Astrocyte of the hippocampus (primary cell): ENCODE measurements at places on chromosomes 16 and 17.

DNA sequence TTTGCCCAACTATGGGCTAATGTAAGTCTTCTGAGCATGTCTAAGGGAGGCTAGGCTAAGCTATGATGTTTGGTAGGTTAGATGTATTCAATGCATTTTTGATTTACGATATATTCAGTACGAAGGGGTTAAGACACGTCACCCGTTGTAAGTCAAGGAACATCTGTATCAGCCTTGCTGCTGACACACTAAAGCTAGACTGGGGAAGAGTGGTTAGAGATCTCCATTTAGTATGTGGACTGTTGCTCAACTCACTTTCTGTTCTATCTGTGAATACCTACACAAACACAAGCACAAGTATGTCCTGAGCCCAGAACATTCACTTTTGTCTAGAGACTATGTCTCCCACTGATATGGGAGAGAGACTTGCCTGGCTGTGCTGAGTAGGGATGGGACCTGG is 71.5 kb downstream of the VMP1 start:
- DNase-seq: no peak

- DNase-seq: no peak
These were observed 50.6 kb downstream of the HS3ST3B1 start for GRCh38 chr17:14351493-14351892.

DNA sequence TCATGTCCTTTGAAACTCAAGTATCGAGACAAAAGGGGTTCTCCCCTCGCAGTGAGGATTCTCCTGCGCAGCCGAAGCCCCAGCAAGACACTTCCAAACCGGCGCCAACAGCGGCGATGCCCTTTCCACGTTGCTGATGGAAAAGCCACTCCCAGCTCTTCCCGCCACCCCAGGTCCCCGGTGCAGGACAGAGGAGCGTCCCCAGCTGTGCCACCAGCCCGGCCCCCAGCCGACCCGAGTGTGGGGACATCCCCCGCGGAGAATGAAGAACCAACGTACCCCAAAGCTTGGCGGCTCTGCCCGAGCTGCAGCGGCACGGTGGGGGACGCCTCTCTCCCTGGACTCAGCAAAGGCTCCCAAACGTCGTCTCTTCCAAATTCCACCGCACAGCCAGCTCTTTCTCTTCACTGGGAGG is 573 bp downstream of the CHST6 start:
- DNase-seq: no peak

GRCh38 chr17:69525920-69526841 is 111.7 kb downstream of the MAP2K6 start:
- DNase-seq: peak; percentile 84

GRCh38 chr17:72710202-72710601 is 382.3 kb downstream of the SLC39A11 start:
- no peak for DNase-seq

GRCh38 chr17:53227111-53227510 is 595.6 kb upstream of the KIF2B start:
- DNase-seq: no peak

DNA sequence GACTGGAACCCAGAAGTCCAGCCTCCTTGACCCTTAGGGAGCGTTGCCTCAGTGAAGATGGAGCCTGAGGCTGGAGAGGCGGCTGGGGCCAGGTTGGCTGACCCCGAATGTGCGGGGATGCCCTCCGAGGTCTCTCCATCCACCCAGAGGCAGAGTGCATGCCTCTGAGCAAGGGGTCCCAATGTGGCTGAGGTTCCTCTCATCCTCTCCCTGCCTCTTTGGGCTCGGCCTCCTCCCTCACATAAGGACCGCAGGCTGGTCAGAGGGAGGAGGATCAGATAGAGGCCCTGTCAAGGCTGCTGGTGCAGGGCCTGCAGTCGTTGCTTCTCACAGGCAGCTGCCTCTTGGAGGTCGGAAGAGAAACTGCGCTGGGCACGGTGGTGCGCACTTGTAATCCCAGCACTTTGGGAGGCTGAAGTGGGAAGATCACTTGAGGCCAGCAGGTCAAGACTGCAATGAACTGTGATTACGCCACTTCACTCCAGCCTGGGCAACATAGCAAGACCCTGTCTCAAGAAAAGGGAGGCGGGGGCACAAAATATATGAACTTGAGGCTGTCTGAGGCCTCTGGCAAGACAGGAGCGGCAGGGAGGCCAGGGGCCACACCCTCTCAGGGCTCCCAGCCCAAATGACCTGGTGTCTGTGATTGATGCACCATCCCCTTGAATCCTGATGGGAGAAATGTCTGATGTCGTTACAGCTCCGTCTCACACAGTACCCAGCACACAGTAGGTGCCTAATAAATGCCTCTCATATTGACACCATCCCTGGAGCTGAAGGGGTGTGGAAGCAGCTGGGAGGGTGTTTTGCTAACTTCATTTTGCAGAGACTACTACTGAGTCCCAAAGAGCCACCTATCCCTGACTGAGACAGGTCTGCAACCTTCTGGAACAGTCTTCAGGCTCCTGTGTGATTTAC is 220.1 kb upstream of the GSE1 start:
- DNase-seq: no peak

GRCh38 chr17:47813512-47814031 is 8.0 kb downstream of the OSBPL7 start:
- DNase-seq: no peak

DNA sequence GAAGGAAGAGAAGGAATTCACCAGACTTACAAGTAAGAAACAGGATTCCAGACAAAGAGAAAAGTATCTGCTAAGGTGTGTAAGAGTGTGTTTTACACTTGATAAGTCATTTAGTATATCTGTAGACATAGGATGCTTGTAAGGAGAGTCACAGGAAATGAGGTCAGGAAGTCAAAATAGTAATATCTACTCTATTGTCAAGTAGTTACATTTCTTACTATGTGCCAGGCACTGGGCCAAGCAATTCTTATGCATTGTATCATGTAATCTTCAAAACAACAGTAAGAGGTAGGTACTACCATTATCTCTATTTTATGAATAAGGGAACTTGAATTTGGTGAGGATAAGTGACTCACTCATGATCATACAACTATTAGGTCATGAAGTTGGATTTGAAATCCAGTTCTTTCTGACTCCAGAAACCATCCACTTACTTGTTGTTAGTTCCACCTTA is 129.1 kb downstream of the SNX11 start:
- DNase-seq: peak; percentile 27

GRCh38 chr16:56747486-56748045 is 17.6 kb downstream of the NUP93 start:
- peak; percentile 71 for DNase-seq

DNA sequence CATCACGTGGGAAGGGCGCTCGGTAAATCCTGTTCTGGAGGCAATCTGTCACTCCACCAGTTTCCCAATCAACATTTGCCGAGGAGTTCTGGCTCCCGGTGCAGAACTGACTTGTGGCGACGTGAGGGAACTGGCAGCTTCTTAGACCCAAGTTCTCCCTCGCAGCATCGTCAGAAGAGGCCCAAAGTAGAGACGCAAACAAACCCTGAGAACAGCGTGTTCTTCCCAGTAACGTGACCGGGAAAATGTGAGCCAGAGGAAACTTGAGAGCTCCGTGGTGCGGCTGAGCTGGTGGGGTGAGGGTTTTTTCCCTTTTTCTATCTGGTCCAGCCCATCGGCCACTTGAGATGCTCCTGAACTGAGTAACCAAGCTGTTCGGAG is 158.9 kb upstream of the CACNG5 start:
- peak; percentile 20 for DNase-seq

- peak; percentile 25 for DNase-seq
These were observed 239.2 kb downstream of the HS3ST3A1 start for GRCh38 chr17:13362341-13363122.

DNA sequence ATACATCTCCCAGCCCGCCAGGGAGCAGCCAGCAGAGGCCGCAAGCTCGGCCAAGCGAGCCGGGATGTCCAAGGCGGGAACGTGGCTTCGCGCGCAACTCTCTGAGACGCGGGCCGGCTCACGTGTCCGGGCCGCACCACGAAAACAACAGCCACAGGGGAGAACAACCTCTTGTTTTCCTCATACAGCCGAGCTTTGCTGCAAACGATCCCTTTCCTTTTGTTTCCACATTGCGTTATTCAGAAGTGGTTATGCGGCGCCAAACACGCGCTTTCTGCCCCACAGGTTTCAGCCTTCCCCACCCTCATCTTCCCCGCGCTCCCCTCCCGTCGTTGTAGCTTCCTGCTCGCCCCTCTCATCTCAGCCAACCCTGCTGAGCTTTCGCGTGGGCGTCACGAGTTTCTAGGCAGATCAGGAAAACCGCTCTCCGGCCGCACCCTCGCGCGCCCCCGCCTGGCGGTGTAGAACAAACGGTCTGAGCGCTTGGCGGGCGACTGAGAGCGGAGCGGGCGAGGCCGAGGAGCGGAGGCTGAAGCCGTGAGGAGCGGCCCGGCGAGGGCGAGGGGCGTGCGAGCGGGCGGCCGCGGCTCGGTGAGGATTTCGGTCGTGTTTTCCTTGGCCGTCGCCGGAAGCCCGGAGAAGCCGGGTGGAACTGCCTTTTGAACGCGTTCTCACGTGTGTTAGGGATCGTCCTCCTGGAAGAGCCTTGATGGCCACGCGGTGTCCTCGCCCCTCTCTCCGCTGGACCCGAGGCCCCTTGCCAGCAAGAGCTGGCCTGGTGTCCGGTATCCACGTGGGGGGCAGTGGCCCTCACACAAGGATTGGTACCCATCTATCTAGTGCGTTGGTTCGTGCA is 6.6 kb upstream of the SMARCD2 start:
- DNase-seq: peak; percentile 92

DNA sequence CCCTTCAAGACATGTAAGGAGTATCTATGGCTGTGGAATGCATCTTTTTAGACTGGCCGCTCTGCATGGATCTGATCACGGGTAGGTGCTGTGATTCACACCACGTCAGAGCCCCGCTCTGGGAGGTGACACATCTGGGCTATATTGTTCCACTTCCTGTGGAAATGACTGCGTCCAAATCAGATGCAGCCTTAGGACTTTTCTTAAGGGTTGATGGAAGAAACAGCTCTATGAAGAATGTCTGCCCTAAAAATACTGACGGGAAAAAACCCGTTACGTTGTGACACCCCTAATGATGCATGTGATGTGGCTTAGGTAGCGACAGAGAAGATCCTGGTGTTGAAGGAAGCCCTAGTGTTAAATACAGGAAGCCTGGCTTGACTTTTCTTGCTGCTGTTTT is 12.2 kb downstream of the BANP start:
- DNase-seq: peak; percentile 83

DNA sequence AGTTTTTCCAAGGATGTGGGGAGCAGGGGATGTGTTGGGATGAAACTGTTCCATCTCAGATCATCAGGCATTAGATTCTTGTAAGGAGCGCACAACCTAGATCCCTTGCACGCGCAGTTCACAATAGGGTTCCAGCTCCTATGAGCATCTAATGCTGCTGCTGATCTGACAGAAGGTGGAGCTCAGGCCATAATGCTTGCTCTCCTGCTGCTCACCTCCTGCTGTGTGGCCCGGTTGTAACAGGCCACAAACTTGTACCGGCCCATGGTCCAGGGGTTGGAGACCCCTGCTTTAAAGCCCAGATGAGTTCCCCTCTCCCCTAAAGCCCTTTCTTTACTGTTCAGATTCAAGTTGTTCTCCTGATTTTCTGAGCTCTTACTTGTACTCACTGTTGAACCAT is 44.8 kb downstream of the RNF135 start:
- no peak for DNase-seq

- no peak for DNase-seq
These were observed 9.2 kb upstream of the MSLN start for GRCh38 chr16:751152-752006.

- no peak for DNase-seq
These were observed 845 bp downstream of the P3H4 start for GRCh38 chr17:41810659-41811548.

DNA sequence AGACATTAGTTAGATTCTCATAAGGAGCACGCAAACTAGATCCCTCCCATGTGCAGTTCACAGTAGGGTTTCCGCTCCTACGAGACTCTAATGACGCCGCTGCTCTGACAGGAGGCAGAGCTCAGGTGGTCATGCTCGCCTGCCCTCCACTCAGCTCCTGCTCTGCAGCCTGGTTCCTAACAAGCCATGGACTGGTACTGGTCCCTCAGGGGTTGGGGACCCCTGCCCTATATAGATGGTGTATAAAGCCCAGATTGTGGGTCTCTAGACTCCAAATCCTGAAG is 52.1 kb upstream of the LYRM9 start:
- no peak for DNase-seq
